ENCODE measurements at places on chromosomes 7 and 10. TPM values are rescaled to one million over a fixed set of nuclear protein-coding genes. Genes with fewer than 3 reads are reported as not detected.

ZNF727 gene
- 0.17 TPM for total RNA-seq

GALNT17 gene
- not detected for total RNA-seq

SEMA3D gene
- 2.6 TPM for total RNA-seq

SCART1 gene
- total RNA-seq = 3.0 TPM

EIF5AL1 gene
- total RNA-seq = 0.17 TPM

MSMB gene
- not detected for total RNA-seq

ING3 gene
- total RNA-seq = 17.0 TPM

TLX1 gene
- not detected for total RNA-seq

All from smooth muscle cell of trachea (primary cell).